ENCODE measurements at places on chromosomes 11 and 22.

DNA sequence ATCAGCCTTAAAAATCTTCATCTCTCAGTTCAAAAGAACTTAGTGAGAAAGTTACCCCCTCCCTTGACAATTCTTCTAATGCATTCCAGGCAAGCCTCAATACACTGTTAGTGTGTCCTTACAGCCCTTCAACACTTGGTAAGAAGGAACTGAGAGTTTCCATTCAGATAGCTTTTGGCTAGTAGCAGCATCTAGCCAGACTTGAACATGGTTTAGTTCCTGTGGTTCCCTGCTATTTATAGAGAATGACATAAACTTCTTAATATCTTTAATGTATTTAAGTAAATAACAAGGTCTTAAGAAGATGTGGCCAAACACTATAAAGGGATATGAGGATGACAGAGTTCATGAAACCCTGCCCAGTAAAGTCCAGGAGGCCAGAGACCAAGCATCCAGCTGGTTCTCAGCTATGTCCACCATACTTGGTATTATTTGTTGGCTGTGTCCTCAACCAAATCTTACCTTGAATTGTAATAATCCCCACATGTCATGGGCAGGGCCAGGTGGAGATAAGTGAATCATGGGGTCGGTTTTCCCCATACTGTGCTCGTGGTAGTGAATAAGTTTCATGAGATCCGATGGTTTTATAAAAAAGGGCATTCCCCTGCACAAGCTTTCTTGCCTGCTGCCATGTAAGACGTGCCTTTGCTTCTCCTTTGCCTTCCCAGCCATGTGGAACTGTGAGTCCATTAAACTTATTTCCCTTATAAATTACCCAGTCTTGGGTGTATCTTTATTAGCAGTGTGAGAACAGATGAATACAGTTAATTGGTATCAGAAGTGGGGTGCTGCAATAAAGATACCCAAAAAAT, 132.4 kb downstream of the LARGE1 start:
- no peak overlapping the region for H3K27ac ChIP-seq
- no peaks in the 10 kb centered on the region for H3K4me1 ChIP-seq
- peaks cover 5% of the 10 kb centered on the region for H3K36me3 ChIP-seq
- DNase-seq, result no peak

DNA sequence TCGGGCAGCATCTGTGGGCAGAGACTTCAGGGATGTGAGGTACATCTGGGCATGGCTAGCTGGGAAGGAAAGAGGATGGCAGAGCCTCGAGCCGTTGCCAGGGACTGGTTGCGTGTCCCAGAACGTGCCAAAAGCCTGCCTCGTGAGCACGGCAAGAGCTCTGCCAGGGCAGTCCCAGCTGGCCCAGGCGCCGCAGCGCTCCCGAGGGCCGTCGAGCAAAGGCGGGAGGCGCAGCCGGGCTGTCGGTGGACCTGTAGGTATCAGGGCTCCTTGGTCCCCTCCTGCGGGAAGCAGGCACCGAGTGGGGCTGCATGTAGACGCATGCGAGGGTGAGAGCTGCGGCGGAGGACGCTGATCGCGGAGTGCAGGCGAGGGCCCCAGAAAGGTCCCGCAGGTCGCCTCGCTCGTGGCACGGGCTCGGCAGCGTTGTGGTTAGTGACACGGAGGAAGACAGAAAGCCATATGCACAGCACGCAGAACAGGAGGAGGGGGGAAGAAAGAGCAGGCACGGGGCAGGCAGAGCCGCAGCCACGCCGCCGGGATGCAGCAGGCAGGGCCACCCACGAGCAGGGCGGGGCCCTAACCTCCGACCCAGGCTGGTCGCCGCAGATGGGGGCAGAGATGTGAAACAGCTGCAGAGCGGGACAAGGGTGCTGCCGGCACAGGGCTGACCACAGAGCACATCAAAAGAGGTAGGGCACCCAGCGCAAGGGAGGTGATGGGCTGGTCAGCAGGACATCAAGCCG, 18.0 kb downstream of the LSP1 start:
- H3K36me3 ChIP-seq, result no peaks in the 10 kb centered on the region
- no peak overlapping the region for H3K4me3 ChIP-seq
- no peaks in the 10 kb centered on the region for H3K27me3 ChIP-seq
- peak; percentile 42 for DNase-seq
- H3K4me1 ChIP-seq, result no peaks in the 10 kb centered on the region
- H3K27ac ChIP-seq, result no peak overlapping the region

DNA sequence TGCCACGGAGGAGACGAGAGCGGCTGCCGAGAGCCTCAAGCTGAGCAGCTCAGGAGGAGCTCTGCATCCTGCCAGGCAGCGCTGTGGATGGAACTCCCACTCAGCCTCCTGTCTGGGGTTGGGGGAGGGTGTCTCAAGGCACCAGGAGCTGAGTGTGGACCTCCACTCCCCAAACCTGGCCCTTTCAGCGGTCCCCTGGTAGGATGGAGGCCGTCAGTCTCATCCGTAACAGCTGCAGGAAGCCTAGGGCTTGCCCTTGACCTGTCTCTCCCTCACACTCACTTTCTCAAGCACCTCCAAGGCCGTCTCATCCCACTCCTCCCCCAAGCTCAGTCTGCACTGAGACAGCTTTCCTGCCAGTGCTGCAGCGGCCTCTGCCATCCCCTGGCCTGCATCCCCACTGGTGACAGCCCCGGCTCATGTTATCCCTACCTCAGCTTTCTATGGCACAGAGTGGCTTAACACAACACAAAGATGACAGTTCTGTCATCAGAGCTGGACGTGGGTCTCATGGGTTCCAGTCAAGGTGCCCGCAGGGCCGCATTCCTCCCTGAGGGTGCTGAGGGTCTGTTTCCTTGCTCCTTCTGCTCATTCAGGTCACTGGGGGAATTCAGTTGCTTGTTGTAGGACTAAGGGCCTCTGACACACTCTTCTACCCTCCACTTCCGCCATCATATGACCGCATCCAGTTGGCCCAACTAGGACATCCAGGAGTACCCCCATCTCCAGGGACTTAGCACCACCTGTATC, 341.9 kb upstream of the B3GAT1 start:
- H3K27ac ChIP-seq, result no peak overlapping the region
- H3K36me3 ChIP-seq, result no peaks in the 10 kb centered on the region
- no peak overlapping the region for H3K4me3 ChIP-seq
- no peaks in the 10 kb centered on the region for H3K4me1 ChIP-seq

- H3K27me3 ChIP-seq, result no peaks in the 10 kb centered on the region
- no peak for DNase-seq
- H3K4me1 ChIP-seq, result peaks cover 4% of the 10 kb centered on the region
- peaks cover 2% of the 10 kb centered on the region for H3K36me3 ChIP-seq
- H3K27ac ChIP-seq, result no peak overlapping the region
- H3K4me3 ChIP-seq, result peak overlapping the region; percentile 5
These were observed 6.8 kb downstream of the TBC1D22A start for GRCh38 chr22:46769191-46769675.

DNA sequence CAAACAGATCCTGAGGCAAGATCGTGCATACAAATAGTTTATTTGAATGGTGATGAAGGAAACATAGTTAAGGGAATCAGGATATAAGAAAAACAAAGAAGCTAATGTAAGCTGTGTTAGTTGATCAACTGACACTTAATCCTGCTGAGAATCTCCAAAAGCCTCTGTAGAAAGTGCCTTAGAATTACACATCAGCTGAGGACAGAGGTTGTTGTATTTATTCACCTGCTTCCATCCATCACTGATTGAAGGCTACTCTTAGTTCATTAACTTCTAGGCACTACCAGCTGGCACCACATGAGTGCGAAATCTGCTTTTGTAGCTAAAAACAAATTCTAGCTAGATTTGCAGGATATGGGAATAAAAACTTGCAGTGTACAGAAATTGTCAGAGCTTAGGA, 1082.0 kb upstream of the CNTN5 start:
- no peaks in the 10 kb centered on the region for H3K27me3 ChIP-seq
- no peak overlapping the region for H3K27ac ChIP-seq
- no peak for DNase-seq
- no peak overlapping the region for H3K4me3 ChIP-seq

- no peak overlapping the region for H3K4me3 ChIP-seq
- no peaks in the 10 kb centered on the region for H3K27me3 ChIP-seq
- peaks cover 4% of the 10 kb centered on the region for H3K4me1 ChIP-seq
- H3K36me3 ChIP-seq, result no peaks in the 10 kb centered on the region
These were observed 1509.5 kb downstream of the BRD1 start for GRCh38 chr22:48318173-48318572.

DNA sequence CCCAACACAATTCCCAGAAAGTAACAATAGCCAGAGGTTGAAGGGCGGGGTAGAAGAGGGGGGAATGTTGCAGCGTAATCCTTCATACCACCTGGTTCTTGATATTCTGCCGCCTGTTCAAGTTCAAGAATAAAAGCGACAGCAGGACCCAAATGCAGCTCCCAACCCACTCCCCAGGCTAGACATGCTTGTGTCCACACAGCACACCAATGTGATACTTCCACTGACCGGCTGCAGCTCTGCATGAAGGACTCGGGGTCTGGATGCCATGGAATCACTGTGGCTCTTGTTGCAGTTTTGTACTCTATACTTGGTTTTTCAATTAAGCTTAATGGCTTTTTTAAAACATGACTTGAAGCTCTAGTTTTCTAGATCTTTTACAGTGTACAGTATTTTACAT, 6.5 kb downstream of the SRPRA start:
- no peaks in the 10 kb centered on the region for H3K4me1 ChIP-seq
- no peak overlapping the region for H3K27ac ChIP-seq
- H3K4me3 ChIP-seq, result no peak overlapping the region
- peaks cover 40% of the 10 kb centered on the region for H3K36me3 ChIP-seq

DNA sequence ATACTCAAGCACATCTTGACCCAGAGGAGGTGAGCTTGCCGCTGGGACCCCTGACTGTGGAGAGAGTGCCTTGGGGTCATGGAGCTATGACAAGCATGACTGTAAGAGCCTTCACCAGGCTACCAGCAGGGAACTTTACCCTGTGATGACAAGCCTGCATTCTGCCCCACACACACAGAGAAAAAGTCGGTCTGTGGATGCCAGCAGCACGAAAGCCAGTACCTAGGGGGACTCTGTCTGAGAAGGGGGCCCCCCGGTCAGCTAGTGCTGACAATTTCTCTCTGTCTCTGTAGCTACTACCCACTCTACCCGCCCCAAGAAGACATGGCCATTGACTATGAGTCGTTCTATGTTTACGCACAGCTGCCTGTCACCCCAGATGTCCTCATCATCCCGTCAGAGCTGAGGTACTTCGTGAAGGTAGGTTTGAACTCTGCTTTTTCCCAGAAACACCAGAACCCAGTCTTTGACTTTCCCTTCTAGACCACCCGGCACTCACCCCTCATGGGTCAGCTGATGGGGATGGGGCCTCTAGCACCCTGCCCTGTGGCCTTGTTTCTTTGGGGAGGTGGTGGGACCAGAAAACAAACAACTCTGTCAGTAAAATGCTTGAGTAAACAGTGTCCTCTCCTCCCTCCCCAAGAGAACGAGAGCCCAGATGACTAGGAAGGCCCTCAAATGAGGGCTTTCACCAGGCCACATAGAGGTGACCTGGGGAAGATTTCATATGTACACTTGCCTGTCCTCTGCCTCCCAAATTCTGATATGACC, 18.9 kb upstream of the CDC42EP2 start:
- H3K4me1 ChIP-seq, result peaks cover 15% of the 10 kb centered on the region
- H3K36me3 ChIP-seq, result peaks cover 45% of the 10 kb centered on the region
- no peak overlapping the region for H3K27ac ChIP-seq

DNA sequence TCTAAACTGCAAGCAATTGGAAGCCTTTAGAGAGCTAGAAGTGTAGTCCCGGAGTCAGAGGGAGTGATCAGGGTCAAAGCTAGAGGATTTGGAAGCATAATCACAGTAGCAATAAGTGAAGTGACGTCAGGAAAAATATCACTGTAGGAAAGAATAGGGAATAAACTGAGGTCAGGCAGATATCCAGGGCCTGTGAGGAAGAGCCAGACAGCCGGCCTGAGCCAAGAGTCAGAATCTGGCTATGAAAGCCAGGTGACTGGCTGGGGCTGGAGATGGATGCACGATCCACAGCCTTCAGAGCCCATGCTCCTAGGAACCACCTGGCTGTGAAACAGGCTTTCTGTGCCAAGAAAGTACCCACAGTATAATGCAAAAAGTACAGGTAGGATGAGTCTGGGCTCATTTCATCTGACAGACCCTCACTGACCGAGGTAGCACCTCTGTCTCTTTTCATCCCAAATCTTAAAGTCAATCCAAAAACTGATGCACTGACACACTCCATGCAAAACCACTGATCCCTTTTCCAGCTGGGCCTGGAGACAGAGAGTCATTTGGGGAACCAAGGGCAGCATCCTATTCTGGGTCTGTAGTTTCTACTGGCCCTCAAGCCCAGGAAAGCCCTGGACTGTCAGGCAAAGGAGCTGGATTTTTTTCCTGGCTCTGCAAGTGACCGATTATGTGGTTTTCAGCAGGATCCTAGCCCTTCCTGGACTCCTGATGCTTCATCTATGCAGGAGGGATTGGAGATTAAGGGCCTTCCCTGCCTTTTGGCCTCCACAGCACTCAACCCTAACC, 21.3 kb downstream of the TRIM66 start:
- DNase-seq, result no peak
- H3K27ac ChIP-seq, result no peak overlapping the region
- no peaks in the 10 kb centered on the region for H3K4me1 ChIP-seq
- no peak overlapping the region for H3K4me3 ChIP-seq
- no peaks in the 10 kb centered on the region for H3K36me3 ChIP-seq

DNA sequence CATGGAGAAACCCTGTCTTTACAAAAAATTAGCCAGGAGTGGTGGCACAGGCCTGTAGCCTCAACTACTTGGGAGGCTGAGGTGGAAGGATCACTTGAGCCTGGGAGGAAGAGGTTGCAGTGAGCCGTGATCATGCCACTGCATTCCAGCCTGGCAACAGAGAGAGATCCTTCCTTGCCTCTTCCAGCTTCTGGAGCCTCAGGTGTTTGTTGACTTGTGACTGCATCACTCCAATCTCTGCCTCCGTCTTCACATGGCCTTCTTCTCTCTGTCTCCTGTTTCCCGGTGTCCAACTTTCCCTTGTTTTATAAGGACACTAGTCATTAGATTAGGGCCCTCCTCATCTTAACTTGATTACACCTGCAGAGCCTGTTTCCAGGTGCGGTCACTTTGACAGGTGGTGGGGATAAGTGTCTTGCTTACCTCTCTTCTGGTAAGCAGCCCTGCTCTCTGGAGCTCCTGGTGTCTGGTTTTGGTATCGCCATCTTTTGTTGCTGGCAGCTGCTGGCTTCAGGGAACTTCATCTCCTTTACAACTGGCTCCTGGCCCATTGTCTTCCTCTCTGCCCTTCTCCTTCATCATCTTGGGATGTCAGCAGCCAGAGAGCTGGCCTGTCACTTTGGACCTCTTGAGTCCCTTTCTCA, 8.2 kb upstream of the USP2 start:
- peak; percentile 62 for DNase-seq
- no peaks in the 10 kb centered on the region for H3K36me3 ChIP-seq
- no peaks in the 10 kb centered on the region for H3K27me3 ChIP-seq
- no peak overlapping the region for H3K4me3 ChIP-seq
- no peaks in the 10 kb centered on the region for H3K4me1 ChIP-seq
- H3K27ac ChIP-seq, result no peak overlapping the region
